ENCODE measurements at places on chromosomes 6 and 20. TPM values are rescaled to one million over a fixed set of nuclear protein-coding genes. Genes with fewer than 3 reads are reported as not detected.

DACT2 gene
- 2.9 TPM for polyA plus RNA-seq

LAMP5 gene
- 0.61 TPM for polyA plus RNA-seq

VSTM2L gene
- polyA plus RNA-seq, result 3.7 TPM

SLC26A8 gene
- polyA plus RNA-seq, result 0.15 TPM

SLC13A3 gene
- 0.61 TPM for polyA plus RNA-seq

L3MBTL1 gene
- polyA plus RNA-seq, result 0.76 TPM

DNAH8 gene
- not detected for polyA plus RNA-seq

HRH3 gene
- not detected for polyA plus RNA-seq

RPP21 gene
- polyA plus RNA-seq, result 167 TPM

PACSIN1 gene
- polyA plus RNA-seq, result 1.6 TPM

UBE2J1 gene
- polyA plus RNA-seq, result 48.7 TPM

EFCAB8 gene
- polyA plus RNA-seq, result not detected

DNA sequence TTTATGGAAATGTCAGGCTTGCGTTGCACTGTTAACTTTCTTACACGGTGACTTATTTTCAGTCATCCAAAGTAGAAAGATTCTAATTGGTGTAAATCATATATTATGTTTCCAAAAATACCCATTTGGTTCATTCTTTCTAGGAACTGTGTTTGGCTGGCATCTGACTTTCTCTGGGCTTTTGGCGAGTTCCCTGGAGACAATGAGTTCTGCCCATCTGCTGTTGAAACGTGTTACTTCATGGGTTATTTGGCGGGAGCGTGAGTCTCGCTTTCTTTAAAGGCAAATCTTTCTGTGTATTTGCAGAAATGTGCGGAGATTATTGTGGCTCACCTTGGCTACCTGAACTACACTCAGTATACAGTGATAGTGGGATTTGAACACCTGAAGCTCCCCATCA lies 29.5 kb downstream of the TMEM181 start:
- no peak for DNase-seq

DNA sequence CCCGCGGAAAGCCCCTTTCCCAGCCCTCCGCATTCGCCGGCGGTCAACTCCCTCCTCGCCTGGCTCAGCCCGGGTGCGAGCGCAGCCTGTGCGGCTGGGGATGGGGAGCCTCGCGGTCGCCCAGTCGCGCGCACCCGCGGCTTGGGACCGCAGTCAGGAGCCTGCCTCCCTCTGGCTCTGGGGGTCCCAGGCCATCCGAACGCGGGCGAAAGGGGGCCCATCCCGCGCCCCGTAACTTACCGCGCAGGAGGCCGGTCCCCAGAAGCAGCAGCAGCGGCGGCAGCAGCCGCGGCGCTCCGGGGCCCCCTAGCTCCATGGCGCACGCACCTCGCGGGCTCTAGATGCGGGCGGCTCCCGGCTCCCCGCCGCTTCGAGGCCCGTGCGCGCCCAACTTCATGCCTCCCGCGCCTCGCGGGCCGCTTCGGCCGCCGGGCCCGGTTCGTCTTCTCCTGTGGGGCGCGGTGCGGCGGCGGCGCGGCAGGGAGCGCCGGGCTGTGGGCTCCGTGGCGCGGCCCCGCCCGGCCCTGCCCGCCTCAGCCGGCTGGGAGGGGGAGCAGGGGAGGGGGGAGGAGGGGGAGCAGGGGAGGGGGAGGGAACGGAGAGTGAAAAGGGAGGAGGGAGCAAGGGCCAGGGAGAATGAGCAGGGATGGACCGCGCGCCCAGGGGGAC lies at the start of gene CHRNA4:
Gene CHRNA4 (minus strand): TSS at position 500 of the 669 bp plus-strand sequence. CDS start 184 bp downstream, at position 316.
- no peak for DNase-seq

GRCh38 chr6:158839796-158840195 lies 20.6 kb upstream of the EZR start:
- DNase-seq, result no peak

GRCh38 chr6:41523915-41524633 lies 22.1 kb upstream of the FOXP4 start:
- DNase-seq, result peak; percentile 67

DNA sequence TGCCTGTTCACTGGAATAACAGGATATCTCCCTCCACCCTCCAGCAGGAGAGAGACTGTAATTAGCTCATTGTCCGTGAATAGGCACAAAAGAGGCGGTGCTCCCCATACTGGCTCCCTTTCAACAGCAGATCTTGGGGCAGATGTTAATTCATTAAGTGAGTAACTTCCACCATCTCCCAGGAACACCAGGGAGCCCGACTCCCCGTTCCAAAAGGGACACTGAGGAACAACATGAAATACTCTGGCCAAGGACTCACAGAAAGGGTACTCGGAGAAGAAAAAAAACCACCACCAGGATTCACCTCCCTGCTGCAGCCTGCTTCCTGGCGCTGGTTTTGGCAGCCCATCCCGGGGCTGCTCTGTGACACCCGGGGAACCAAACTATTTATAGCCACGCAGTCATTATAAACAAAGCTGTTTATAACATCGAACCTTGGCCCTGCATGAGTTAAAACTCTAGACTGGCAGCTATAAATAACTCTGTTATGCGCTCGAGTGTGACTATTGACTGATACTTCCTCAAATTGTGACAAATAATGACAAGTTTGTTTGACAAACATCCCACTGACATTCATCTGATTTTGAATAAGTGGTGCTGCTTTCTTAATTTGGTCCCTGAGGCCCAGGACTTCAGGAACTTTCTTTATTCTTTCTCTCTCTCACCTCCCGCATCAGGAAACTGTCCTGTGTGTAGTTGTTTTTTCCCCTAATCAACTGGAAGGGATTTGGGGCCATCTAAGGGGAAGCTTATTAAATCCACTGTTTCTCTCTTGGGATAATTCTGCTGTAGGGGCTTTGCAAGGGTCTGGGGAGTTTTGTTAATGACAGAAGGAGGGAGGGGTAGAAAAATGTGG lies 521.6 kb downstream of the CD83 start:
- peak; percentile 70 for DNase-seq

GRCh38 chr6:56618050-56618449 lies 24.6 kb downstream of the DST start:
- no peak for DNase-seq

DNA sequence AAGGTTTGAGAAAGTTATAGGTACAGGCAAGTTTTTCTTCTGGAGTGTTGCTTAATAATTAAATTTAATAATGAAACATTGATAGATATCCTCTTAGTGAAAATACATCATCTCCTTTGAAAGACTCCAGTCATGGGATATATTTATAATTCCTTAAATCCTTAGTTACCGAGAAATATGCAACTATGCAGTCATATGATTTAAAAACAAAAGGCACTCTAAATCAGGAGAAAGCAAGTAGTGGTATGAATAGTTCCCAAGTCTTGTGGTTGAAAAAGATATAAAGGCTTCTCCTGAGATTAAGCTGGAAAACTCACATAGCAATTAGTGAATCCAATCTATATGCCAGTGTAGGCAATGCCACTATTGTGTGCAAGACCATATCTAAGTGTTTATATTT lies 475.4 kb downstream of the EYS start:
- DNase-seq, result no peak

- DNase-seq, result no peak
Observed at GRCh38 chr6:95248499-95248898, 328.8 kb upstream of the MANEA start.

- peak; percentile 54 for DNase-seq
Observed at GRCh38 chr6:47344022-47344421, 34.3 kb upstream of the TNFRSF21 start.

DNA sequence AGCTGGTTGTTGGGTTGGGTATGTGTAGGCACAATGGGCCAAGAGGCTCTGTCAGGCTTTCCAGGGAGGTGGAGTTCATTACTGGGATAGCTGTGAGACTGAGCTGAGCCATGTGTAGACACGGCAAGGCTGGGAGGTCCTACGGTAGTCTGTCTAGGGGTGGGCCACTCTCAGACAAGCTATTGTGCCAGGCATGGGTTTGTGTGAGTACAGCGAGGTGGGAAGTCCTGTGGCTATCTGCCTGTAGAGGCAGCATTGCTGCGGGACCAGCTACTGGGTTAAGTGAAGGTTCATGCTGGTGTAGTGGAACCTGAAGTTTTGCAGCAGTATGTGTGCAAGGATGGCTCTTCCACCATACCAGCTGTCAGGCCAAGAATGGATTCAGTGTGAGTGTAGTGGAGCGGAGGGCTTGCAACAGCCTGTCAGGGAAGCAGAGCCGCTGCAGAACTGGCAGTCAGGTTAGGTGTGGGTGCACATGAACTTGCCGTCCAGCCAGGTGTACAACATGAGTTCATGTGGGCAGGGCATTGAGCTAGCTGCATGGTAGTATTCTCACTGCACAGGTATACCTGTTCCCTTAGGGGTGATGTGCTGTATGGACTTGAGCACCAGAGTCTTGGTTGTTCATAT lies 78.0 kb upstream of the CENPW start:
- DNase-seq, result no peak

- no peak for DNase-seq
Observed at GRCh38 chr6:782141-782540, 89.2 kb upstream of the EXOC2 start.

DNA sequence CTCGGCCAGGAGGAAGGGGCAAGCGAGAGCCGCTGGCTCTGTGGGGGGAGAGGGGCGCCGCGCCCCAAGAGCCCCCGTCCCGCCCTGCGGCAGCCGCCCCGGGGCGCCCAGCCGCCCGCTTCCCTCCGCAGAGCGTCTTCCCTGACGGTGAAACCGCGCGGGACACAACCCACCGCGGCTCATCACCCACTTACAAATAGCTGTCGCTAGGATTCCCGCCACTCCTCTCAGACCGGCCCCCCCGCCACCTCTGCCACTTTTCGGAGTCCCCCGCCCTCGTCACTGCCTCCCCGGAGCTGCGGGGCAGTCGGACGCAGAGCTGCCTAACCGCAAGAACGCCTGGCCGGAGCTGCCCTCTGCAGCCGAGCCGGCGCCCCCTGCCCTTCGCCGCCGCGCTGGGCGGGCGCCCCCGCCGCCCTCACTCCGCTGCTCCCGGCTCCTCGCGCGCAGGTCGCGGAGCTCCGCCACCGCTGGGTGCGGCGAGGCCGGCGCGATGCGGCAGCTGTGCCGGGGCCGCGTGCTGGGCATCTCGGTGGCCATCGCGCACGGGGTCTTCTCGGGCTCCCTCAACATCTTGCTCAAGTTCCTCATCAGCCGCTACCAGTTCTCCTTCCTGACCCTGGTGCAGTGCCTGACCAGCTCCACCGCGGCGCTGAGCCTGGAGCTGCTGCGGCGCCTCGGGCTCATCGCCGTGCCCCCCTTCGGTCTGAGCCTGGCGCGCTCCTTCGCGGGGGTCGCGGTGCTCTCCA lies at the start of gene SLC35D3:
Gene SLC35D3 (plus strand): TSS at position 366 of the 749 bp plus-strand sequence. CDS start 128 bp downstream, at position 494.
- no peak for DNase-seq

DNA sequence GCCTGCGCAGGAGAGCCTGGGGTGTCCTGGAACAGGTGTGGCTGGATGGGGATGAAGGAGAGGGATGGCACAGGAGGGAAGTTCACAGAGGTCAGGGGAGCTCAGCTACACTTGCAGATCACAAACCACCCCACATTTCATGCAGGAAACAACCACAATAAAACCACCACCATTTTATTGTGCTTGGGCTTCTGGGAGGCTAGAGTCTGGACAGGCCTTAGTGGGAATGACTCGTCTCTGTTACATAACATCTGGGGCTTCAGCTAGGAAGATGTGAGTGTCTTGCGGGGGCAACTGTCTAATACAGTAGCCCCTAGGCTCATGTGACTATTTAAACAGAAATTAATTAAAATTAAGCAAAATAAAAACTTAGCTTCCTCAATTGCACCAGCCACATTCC lies 33.4 kb downstream of the SNX5 start:
- DNase-seq, result no peak

DNA sequence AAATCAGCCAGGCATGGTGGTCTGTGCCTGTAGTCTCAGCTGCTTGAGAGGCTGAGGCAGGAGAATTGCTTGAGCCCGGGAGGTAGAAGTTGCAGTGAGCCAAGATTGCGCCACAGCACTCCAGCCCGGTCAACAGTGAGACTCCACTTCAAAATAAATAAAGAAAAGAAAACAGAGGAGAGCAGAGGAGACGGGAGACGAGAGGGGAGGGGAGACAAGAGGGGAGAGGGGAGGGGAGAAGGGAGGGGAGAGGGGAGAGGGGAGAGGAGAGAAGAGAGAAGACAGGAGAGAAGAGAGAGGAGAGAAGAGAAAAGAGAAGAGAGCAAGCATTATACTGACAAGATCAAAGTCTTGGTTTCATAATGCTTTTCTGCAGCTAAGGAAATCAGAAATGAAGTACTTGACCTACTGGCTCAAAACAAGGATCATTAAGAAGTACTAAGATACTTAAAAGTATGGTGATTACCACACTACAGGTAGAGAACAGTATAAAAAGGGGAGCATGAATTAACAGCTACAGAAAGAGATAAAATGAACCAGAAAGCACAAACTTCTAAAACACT lies 30.5 kb downstream of the FAM8A1 start:
- no peak for DNase-seq

GRCh38 chr20:20367575-20368417 lies at the start of gene INSM1:
INSM1 (plus strand) TSS chr20:20368104; CDS start chr20:20368268, 164 bp downstream.
- peak; percentile 78 for DNase-seq

DNA sequence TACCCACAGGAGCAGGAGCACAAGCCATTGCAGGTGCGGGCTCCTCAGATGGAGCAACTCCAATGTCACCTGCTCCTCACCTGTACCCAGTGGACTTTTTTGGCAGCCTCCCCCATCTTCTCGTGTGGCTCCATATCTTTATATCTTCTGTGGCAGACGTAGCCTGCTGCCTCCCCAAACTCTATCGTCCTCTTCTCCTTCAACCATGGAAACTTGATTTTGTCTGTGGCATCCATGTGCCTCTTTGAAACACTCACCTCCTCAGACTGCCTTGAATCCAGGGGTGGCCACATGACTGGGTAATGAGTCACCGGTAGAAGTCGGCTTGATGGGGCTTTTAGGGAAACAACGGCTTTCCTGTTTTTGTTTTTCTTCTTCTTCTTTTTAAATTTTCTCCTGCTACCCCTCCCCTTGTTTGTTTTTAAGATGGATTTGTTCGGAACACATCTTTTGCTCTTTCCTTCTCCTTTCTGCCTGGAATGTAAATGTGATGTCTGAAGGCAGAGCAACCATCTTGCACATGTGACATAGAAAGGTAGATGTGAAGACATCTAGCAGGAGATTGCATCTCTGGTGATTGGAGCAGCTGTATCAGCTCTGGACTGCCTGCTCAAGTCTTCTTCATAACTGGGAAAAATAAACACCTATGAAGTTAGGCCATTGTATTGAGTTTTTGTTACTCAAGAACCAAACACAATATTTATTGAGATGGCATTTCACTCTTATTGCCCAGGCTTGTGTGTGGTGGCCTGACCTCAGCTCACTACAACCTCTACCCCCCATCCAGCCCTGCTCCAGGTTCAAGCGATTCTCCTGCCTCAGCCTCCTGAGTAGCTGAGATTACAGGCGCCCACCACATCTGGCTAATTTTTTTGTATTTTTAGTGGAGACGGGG lies 69.9 kb upstream of the DDR1 start:
- DNase-seq, result peak; percentile 35

GRCh38 chr20:40887105-40887504 lies 141.5 kb upstream of the TOP1 start:
- no peak for DNase-seq

Data from stomach (tissue), 19 donors.